ENCODE measurements at places on chromosomes 13 and 19. TPM values are rescaled to one million over a fixed set of nuclear protein-coding genes. Genes with fewer than 3 reads are reported as not detected.

The KLK14 gene
- total RNA-seq: not detected

The ZNF799 gene
- total RNA-seq: 6.4 TPM

The CEACAM8 gene
- total RNA-seq: not detected

The RHPN2 gene
- total RNA-seq: 2.2 TPM

The TTC9B gene
- total RNA-seq: 1.1 TPM

The CADM4 gene
- 19.9 TPM for total RNA-seq

The SIGLEC9 gene
- total RNA-seq: 5.4 TPM

The KLK4 gene
- not detected for total RNA-seq

The ATXN8OS gene
- not detected for total RNA-seq

The GNA15 gene
- 0.55 TPM for total RNA-seq

The HPN gene
- total RNA-seq: not detected

The UGGT2 gene
- total RNA-seq: 40.2 TPM

The C5AR2 gene
- total RNA-seq: 1.1 TPM

- no peak overlapping the region for H3K4me3 ChIP-seq
- H3K4me1 ChIP-seq: peaks cover 25% of the 10 kb centered on the region
- no peaks in the 10 kb centered on the region for H3K27me3 ChIP-seq
- no peaks in the 10 kb centered on the region for H3K36me3 ChIP-seq
These were observed 119.5 kb downstream of the LRCH1 start for GRCh38 chr13:46672338-46673090.

DNA sequence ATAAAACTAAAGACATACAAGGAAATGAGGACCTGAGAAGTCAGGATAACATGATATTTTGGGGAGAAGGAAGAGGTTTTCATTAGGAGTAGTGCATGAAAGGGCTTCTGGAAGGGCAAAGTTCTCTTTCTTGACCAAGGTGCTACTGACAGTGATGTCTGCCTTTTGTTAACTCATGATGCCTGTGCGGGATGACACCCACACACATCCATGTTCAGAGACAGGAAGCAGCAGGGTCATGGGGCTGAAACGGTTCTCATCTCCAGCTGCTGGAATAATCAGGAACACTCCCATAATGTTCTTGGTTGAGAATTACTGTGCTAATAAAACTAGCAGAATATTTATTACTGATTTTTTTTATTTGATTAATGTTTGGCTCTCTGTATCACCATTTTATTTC is 29.1 kb downstream of the KCNC3 start:
- no peak for DNase-seq
- H3K4me3 ChIP-seq: no peak overlapping the region
- H3K27ac ChIP-seq: no peak overlapping the region
- no peaks in the 10 kb centered on the region for H3K36me3 ChIP-seq
- no peaks in the 10 kb centered on the region for H3K27me3 ChIP-seq

DNA sequence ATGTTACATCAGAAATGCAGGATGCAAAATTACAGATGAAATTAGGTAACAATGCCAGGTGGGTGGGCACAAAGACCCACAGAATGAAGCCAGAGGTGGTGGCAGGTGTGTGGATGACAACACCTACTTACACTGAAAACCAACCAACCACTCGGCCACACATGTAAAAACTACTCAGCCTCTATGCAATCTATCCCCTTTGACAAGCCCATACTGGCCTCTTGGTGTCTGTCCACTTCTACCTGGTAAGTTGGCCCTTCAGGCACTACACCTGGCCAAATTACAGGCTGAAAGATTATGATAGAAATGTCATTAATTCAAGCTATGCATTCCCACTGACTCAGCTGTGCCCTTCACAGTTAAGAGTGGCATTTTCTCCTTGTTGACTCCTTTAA is 50.0 kb downstream of the BRD4 start:
- H3K4me1 ChIP-seq: peaks cover 99% of the 10 kb centered on the region
- no peak for DNase-seq
- H3K4me3 ChIP-seq: no peak overlapping the region

GRCh38 chr19:43705729-43706128 is 10.1 kb upstream of the IRGC start:
- no peaks in the 10 kb centered on the region for H3K36me3 ChIP-seq
- no peak overlapping the region for H3K4me3 ChIP-seq
- no peak for DNase-seq

DNA sequence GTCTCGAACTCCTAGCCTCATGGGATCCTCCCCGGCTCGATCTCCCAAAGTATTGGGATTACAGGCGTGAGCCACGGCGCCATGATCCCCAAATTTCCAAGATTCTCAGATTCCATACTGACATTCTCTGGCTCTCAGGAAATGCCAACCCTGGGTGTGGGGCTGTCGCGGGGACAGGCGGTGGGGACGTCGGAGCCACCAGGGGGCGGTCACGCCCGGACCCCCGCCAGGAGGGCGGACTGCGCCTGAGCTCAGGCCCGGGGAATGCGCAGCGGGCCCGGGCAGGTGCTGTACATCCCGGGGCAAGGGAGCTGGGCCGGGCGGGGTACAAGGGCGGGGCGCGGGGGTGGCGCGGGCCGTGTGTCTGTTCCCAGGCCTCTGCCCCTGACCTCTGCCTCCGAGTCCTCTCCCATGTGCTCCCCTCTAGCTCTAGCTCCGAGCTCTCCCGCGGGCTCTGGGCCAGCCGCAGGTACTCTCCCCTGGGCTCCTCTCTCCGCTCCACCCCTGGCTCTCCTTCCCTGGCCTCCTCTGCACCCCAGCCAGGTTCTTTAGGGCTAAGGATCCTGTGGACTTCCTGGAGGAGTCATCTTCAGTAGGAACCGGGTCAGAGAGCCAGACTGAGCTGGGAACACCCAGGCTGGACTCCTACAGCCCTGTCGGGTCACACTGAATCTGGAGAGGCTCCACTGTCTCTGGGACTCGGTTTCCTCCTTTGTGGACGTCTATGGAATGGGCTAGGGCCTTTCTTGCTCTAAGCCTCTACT is 2.4 kb downstream of the PPP1R13L start:
- peak; percentile 66 for DNase-seq
- H3K27me3 ChIP-seq: peaks cover 6% of the 10 kb centered on the region
- no peaks in the 10 kb centered on the region for H3K36me3 ChIP-seq
- H3K27ac ChIP-seq: no peak overlapping the region
- peaks cover 32% of the 10 kb centered on the region for H3K4me1 ChIP-seq

- no peaks in the 10 kb centered on the region for H3K27me3 ChIP-seq
- H3K36me3 ChIP-seq: no peaks in the 10 kb centered on the region
- no peak for DNase-seq
These were observed 1518.2 kb upstream of the PCDH20 start for GRCh38 chr13:62933809-62934208.

GRCh38 chr19:29617366-29618266 is 11.5 kb downstream of the POP4 start:
- H3K4me3 ChIP-seq: no peak overlapping the region
- no peaks in the 10 kb centered on the region for H3K27me3 ChIP-seq
- no peak for DNase-seq
- H3K27ac ChIP-seq: no peak overlapping the region
- no peaks in the 10 kb centered on the region for H3K4me1 ChIP-seq

GRCh38 chr19:10368101-10368803 is 12.1 kb downstream of the TYK2 start:
- no peak overlapping the region for H3K4me3 ChIP-seq
- DNase-seq: no peak
- peaks cover 22% of the 10 kb centered on the region for H3K36me3 ChIP-seq
- no peak overlapping the region for H3K27ac ChIP-seq
- H3K27me3 ChIP-seq: no peaks in the 10 kb centered on the region

DNA sequence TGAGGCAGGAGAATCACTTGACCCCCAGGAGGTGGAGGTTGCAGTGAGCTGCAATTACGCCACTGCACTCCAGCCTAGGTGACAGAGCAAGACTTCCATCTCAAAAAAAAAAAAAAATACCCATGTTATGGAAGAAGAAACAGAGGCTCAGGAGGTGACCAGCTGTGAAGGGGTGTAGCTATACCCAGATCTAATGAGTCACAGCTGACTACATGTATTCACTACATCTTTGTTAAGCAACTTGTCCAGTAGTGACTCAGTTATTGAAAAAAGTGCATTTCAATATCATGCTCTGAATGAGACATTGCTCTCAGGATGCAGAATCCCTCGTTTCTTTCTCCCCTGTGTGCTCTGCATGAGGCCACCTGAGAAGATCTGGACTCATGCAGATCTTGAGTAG is 16.1 kb upstream of the SPART start:
- no peaks in the 10 kb centered on the region for H3K36me3 ChIP-seq
- peaks cover 17% of the 10 kb centered on the region for H3K4me1 ChIP-seq
- no peak for DNase-seq
- H3K27ac ChIP-seq: no peak overlapping the region

- DNase-seq: peak; percentile 90
- H3K4me1 ChIP-seq: peaks cover 14% of the 10 kb centered on the region
- no peak overlapping the region for H3K27ac ChIP-seq
- no peak overlapping the region for H3K4me3 ChIP-seq
- H3K36me3 ChIP-seq: no peaks in the 10 kb centered on the region
These were observed 786.6 kb upstream of the SLITRK6 start for GRCh38 chr13:86585835-86586234.

DNA sequence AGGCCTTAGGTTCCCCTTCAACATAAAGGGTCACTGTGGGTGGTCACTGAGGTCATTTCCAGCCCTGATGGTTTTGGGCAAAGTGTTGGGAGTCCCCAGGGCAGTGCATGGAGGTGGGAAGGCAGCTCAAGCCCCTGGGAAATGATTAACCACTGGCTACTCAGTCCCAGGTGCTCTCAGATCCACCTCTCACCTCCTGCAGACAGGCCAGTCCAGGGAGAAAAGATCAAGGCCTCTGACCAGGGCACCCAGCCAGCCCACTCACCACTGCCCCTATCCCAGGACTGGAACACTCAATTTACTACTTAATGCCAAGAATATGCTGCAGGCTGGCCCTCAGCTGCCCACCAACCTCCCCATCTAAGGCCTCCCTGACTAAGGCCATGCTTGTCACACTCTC is 1307.9 kb downstream of the UQCRFS1 start:
- H3K4me1 ChIP-seq: no peaks in the 10 kb centered on the region
- no peak for DNase-seq
- H3K4me3 ChIP-seq: no peak overlapping the region
- H3K27ac ChIP-seq: no peak overlapping the region

DNA sequence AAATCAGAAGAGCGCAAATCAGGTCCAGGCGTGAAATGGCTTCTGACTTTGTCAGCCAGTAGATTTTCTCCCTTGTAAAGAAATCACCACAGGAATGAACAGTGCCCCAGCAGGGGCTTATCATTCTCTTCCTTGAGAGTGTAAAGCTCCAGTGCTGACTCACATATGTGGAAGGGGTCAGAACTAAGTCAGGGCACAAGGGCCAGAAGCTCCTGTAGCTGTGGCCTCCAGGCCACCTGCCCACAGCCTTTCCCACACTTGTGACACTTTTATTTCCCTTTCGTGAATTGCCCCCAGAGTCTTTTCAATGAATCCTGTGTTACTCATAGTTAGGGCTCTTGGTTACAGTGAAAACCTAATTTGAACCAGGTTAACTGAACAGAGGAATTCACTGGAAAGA is 99.6 kb downstream of the SUCLA2 start:
- DNase-seq: no peak
- no peaks in the 10 kb centered on the region for H3K36me3 ChIP-seq
- H3K27me3 ChIP-seq: no peaks in the 10 kb centered on the region
- no peak overlapping the region for H3K4me3 ChIP-seq

DNA sequence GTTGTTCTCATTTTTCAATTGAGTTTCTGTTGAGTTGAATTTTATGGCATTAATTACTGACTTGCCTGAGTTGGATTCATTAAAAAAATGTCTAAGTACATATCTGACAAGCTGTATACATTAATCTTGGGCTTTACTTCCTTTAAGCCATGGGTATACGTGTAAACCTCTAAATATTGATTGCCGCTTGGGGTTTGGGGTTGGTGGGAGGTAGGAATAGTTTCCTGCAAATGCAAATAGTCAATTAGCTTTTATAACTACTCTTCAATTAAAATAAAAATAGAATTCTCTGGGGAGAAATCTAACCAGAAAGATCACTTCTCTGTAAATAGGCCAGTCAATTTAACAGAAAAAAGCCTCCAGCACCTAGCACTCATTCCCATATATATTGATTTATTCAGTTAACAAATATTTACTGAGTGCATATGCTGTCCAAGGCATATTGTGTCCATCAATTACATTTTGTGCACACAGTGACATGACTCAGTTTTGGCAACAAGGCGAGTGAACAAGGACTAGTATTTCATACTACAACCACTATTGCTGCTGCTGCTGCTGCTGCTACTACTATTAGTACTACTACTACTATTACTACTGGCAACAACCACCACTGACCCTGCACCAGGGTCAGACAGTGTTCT is 306.8 kb downstream of the RFC3 start:
- H3K4me3 ChIP-seq: no peak overlapping the region
- DNase-seq: no peak
- no peaks in the 10 kb centered on the region for H3K4me1 ChIP-seq
- no peaks in the 10 kb centered on the region for H3K36me3 ChIP-seq

DNA sequence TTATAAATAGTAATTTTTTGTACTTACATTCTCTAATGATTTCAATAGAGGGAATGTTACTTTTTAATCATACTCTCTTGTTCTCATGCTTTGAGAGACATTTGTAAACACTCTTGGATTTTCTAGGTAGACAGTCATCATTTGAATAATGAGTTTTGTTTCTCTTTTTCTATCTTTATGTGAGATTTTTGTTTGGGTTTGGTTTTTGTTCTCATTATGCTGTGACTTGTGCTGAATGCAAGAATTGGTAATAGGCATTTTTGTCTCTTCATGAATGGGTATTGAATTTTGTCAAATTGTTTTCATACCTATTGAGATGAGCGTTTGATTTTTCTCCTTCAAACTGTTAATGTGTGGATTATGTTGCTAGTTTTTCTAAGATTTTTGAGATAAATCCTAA is 56.8 kb upstream of the GPR183 start:
- H3K4me1 ChIP-seq: no peaks in the 10 kb centered on the region
- H3K27me3 ChIP-seq: no peaks in the 10 kb centered on the region
- H3K36me3 ChIP-seq: no peaks in the 10 kb centered on the region
- no peak overlapping the region for H3K4me3 ChIP-seq
- H3K27ac ChIP-seq: no peak overlapping the region
- DNase-seq: no peak

- no peaks in the 10 kb centered on the region for H3K36me3 ChIP-seq
- DNase-seq: no peak
- no peak overlapping the region for H3K4me3 ChIP-seq
- H3K4me1 ChIP-seq: no peaks in the 10 kb centered on the region
These were observed 918.8 kb downstream of the SLITRK1 start for GRCh38 chr13:82963226-82964099.

DNA sequence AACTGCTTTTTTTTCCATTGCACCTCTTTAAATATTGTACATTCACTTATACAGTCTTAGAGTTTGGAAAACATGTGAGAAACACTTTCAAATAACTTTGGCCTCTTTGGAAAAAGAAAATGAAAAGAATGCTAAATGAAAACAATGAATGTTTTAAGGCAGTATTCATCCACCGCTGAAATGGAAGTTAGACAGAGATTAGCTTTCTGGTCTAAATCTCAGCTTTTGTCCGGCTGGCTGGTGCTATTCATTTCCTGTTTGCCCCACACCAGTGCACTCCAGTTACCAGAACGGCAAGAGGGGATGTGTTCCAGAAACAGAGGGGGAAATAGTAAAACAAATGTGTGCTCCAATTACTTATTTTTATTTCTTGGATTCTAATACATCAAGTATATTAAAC is 1201.3 kb downstream of the EFNB2 start:
- no peak overlapping the region for H3K27ac ChIP-seq
- H3K36me3 ChIP-seq: no peaks in the 10 kb centered on the region
- H3K27me3 ChIP-seq: no peaks in the 10 kb centered on the region
- no peak overlapping the region for H3K4me3 ChIP-seq
- no peak for DNase-seq

GRCh38 chr19:33734913-33735312 is 61.8 kb upstream of the KCTD15 start:
- no peaks in the 10 kb centered on the region for H3K27me3 ChIP-seq
- H3K36me3 ChIP-seq: no peaks in the 10 kb centered on the region
- peaks cover 9% of the 10 kb centered on the region for H3K4me1 ChIP-seq
